GM23248 (cell line): ENCODE measurements at places on chromosomes 1 and 21. TPM values are rescaled to one million over a fixed set of nuclear protein-coding genes. Genes with fewer than 3 reads are reported as not detected.

GRCh38 chr1:213418268-213419071 lies 367.4 kb downstream of the RPS6KC1 start:
- peak; percentile 5 for DNase-seq

DNA sequence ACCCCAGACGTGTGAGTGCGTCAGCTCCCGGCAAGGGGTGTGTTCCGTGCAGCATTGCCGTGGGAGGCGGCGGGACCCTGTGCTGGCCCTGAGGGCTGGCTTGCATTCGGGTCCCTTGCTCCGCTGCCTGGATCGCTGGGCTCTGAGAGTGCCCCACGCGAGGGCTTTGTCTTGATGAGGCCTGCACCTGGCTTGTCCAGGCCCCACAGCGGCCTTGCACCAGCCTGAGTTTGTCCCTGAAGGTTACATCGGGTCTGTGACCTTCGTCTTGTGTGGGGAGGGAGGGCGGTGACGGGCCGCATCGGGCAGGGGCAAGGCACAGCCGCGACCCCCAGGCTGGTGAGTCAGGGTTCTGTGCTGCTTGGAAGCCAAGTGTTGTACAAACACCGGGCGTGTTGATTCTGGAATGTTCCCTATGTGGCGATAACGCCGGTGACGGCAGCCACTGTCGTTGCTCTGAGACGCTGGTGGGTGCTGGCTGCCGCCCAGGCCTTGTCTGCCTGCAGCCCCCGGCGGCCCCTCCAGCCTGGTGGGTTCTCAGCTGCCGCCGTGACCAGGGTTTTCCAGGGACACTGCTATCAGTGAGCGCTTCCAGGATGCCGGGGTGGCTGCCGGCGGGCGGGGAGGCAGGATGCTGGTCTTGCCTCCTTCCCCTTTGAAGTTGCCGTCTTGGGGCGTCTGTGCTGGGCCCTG lies 42.9 kb downstream of the SLX9 start:
- no peak for DNase-seq

The COX20 gene
- 21.5 and 21.9 TPM in 2 replicates for total RNA-seq

The EXO1 gene
- 6.2 and 14.2 TPM in 2 replicates for total RNA-seq

The IFI44 gene
- 3.7 and 4.3 TPM in 2 replicates for total RNA-seq
